ENCODE measurements at places on chromosomes 6 and 20.

- no peak for DNase-seq
These were observed 517 bp downstream of the ACTL10 start for GRCh38 chr20:33667245-33667675.

GRCh38 chr6:108562503-108562993 is 1.8 kb downstream of the FOXO3 start:
- peak; percentile 92 for DNase-seq

DNA sequence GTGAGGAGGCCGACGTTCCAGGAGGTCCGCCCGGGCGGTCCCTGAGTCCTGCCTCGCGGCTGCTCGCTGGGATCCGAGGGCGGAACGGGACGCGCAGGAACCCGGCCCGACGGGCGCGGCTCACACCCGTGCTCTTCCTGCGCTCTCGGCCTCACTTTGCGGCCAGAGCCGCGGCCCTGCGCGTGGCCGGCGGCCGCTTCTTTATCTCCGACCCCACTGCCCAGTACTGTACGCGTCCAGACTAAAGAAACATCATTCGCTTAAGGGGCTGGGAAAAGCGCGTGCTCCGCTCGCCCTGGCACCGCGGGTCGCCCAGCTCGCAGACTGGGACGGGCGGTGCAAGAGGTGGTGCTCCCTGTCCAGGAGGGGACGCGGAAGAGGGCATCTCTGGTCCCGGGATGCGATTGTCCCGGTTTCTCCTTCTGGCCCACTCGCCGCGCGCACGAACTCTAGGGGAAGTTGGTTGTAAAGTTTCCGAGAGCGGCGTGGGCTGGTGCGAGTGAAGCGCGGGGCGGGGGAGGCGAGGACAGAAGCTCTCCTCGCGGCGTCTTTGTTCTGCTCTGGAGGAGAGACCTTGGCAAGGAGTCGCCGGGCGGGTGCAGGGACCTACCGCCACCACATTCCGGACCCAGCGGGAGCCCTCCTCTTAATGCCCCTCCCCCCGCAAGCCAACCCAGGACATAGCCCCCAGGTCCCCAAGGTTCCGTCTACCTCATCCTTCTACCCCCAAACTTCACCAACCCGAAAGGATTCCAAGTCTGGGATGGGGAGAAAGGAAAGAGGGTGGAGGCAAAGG is 71.0 kb downstream of the SOX4 start:
- no peak for DNase-seq

GRCh38 chr6:125699591-125699990 is 49.8 kb upstream of the HEY2 start:
- DNase-seq, result no peak

- DNase-seq, result peak; percentile 69
These were observed 22.2 kb upstream of the CCN5 start for GRCh38 chr20:44692932-44693480.

DNA sequence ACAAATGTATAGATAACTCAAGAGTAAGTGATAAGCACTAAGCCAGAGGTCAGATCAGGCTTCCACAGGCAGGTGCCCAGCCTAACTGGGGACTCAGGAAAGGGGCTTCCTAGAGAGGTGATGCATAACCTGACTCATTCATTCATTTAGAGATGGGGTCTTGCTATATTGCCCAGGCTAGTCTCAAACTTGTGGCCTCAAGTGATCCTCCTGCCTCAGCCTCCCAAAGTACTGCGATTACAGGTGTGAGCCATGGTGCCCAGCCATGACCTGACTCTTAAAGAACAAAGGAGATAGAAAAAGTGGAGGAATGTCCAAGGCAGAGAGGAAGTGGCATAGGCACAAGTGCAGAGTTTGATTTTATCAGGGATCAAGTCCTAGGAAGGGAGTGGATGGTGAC is 41.9 kb downstream of the GJA10 start:
- DNase-seq, result no peak

DNA sequence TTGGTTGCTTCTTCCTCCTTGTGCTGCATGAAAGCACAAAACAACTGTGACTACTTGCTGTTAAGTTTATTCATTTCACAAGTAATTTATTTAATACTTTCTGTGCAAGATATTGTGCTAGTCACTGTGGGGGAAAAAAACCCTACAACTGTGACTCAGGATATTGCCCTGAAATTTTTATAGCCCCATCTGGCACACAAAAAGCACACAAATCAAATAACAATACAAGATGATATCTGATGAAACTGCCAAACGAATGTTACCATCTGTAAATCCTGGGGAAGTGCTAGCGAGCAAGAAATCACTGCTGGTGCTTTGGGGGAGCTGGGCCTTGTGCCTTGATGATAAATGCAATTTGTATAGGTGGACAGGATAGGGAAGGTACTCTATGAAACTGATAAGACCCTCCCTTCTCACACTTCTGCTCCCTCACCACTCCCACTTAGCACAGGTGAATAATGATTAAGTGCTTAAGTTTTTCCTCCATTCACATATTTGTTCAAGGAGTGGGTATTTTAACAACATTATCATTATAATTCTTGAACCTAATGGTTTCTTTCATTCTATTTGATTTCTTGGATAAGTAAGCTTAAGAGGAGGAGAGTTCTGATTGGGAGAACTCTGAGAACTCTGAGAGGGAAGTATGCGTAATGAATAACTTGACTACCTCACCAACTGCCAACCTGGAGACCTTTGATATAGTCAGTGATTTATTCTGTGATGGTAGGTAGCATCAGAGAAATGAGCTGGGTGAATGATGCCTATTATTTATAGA is 115.3 kb downstream of the RTN4IP1 start:
- DNase-seq, result no peak

DNA sequence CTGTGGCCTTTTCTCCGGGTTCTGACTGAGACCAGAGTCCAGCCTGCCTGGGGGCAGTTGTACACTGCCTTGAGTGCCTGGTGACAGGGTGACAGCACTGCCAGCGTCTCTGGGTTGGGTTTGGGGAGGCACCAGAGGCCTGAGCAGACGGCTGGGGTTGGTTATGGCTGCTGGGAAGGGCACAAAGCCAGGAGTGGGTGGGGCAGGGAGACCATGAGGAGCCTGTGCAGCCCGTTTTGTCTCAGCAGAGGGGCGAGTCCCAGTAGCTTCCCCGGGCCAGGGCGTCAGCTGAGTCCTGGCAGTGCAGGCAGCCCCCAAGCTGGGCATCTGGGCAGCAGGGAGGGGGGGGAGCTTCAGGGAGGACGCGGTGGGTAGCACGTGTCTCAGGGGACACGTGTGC is 15.3 kb upstream of the SULF2 start:
- no peak for DNase-seq

DNA sequence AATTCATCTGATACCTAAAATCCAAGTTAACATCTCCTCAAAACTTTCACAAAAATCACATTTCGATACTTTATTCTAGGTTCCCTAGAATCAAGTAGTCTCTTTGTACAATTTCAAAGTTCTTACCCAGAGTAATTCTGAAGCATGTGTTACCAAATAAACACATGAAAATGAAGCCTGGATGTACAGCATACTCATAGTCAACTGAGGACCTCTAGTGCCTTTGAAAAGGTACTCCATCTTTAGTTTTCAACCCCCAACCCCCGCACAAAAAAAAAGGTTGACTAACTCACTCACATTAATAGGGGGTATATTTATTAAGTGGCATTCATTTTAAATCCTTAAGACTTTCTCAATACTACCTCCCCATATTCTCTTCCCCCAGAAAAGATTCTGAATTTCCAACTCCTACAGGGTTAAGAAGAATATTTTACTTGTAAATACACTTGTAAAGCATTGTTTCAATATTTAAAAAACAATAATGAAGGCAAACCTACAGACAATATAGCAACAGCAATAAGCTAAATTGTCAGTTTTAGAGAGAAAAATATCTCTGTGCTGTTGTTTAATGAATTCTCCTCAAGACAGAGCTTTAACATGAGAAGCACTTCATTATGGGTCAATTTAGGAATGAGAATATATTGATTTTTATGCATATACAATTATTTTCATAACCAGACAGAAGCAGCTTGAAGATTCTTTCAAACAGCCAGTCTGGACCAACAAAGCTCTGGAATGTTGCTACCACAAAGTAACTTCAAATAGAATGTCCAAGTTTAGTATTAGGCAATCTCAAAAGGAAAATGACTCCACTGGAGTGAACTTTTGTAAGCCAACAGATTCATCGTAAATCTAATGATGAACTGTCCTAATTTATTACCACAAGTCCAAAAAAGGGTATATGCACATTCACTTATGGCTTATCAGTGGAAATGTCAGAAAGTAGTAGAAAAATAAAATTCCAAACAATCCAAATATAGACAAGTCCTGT is 3.3 kb downstream of the PLN start:
- no peak for DNase-seq

DNA sequence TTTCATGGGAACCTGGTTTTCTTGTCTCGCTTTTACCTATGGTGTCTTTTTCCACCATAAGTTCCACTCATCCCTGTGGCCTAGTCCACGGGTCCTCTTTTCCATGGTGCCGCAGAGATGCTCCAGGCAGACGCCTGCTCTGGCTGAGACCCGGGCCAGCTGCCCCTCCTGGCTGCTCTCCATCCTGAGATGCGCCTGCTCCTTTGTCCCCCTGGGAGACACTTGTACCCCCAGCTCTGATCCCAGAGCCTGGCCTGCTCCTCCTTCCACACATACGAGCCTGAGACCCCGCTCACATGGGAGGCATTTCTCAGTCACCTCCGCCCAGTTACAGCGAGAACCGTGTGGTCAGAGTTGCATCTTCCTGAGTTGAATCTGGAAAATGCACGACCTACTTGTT is 29.6 kb downstream of the RNASET2 start:
- DNase-seq, result no peak

DNA sequence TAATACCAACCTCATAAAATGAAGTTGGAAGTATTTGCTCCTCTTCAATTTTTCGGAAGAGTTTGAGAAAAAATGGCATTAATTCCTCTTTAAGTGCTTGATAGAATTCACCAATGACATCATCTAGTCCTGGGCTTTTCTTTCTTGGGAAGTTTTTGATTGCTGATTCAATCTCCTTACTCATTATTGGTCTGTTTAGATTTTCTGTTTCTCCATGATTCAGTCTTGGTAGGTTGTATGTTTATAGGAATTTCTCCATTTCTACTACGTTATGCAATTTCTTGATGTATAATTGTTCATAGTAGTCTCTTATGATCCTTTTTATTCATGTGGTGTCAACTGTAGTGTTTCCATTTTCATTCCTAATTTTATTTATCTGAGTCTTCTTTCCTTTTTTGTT is 176.9 kb upstream of the PRND start:
- DNase-seq, result no peak
